Mammary epithelial cell (primary cell): ENCODE measurements at places on chromosomes 13 and 19. TPM values are rescaled to one million over a fixed set of nuclear protein-coding genes. Genes with fewer than 3 reads are reported as not detected.

The BABAM1 gene
- 94.5 TPM for polyA plus RNA-seq

The KLK2 gene
- polyA plus RNA-seq = not detected

The FUT2 gene
- polyA plus RNA-seq = 0.06 TPM

The ZNF700 gene
- polyA plus RNA-seq = 3.1 TPM

The KLK7 gene
- 196 TPM for polyA plus RNA-seq

- no peak for DNase-seq
These were observed 154.3 kb downstream of the LMO7 start for GRCh38 chr13:75790198-75790970.

DNA sequence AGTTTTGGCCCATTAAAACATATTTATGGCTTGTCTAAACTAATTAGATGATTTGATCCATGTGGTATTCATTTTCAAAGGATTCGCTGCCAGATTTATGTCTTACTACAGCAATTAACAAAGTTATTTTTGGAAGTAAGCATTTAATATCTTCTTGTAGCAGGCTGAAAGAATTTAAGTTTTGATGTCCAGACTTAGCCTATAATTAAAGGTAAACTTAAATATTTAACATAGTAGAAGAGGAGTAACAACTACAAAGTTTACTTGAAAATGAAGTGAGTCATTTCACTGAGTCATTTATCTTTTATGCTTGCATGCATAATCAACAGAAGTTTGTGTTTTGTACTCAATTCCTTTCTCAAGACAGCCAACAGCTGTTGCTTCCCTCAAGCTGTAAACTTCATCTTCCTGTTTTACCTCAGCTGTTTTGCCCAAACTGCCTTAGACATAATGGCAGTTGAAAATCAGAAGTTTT is 58.1 kb downstream of the EDNRB start:
- DNase-seq = no peak

- no peak for DNase-seq
These were observed 1160.6 kb downstream of the PCDH9 start for GRCh38 chr13:66069570-66069969.

DNA sequence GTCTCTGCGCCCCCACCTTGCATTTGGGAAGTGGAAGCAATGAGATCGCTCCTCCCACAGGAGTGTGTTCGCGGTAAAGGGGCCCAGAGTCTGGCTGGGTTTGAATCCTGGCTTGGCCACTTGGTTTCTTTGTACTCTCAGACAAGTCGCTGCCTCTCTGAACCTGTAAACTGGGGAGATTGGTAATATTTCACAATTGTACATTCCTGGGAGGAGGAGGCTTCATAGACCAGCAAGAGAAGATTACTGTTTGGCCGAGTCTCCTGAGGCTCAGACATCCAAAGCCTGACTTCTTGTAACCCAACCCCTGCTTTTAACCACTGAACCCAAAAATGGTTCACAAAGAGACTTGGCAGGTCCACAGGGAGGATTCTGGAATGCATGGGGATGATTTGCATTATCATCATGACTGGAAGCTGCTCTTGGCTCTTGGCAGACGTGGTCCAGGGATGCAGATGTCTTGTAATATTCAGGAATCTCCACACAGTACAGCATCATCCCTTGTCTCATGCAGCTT is 13.6 kb upstream of the STRN4 start:
- peak; percentile 59 for DNase-seq

GRCh38 chr13:111117961-111118360 is 2.9 kb downstream of the ARHGEF7 start:
- no peak for DNase-seq

- DNase-seq = peak; percentile 63
These were observed 5.5 kb upstream of the EMP3 start for GRCh38 chr19:48319647-48320541.

GRCh38 chr13:103859952-103860351 is 793.7 kb upstream of the SLC10A2 start:
- no peak for DNase-seq

DNA sequence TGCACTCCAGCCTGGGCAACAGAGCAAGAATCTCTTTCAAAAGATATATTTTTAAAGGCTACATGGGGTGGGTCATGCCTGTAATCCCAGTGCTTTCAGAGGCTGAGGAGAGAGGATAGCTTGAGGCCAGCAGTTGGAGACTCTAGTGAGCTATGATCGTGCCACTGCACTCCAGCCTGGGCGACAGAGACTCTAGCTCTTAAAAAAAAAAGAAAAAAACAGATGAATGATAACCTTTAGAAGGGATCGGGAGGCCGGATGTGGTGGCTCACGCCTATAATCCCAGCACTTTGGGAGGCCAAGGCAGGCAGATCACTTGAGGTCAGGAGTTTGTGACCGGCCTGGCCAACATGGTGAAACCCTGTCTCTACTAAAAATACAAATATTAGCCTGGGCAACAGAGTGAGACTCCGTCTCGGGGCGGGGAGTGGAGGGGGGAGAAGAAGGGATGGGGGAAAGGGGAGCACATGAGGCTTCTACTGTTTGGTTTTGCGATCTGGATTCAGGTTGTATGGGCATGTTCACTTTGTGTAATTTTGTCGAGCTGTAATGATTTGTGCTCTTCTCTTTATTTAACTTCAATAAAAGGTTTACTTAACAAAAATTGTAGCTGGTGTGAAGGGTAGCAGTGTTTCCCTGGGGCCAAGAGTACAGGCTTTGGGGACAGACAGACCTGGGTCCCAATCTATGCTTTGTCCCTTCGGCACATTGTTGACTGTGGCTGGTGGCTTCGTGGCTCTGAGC is 1.1 kb upstream of the PSMC4 start:
- no peak for DNase-seq

DNA sequence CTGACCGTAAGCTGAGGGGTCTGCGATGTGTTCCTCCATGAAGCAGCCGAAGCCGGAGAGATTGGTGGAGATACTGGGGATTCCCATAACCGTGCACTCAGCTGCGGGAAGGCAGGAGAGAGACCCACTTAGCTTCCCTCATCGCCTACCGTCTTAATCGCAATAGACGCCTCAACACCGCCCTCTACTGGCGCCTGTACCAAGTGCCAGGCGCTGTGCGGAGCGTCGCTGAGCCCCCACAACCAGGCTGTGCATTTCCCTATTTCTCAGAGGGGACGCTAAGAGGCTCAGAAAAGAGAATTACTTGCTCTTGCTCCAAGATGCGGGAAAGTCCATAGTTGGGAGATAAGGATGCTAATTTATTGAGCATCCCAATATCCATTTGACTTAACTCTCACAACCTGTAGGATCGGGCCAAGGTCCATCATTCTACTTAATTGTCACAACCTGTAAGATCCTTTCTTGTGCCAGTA is 5.8 kb downstream of the FTL start:
- DNase-seq = no peak

GRCh38 chr13:41917641-41918040 is 43.3 kb downstream of the VWA8 start:
- DNase-seq = peak; percentile 65

DNA sequence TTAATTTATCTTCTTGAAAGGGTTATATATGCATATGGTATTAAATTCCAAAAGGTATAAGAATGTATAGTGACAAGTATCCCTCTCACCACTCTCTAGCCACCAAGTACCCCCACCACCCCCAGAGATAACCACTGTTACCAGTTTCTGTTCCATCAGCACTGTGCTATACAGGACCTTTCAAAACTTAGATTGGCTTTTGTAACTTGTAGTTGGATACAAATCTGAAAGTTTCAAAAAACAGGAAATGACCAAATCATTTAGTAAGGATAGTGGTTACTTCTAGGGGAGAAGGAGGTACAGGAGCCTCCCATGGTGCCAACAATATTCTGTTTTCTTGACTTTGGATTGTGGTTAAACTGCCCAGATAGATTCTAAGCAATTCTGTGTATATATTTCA is 56.7 kb downstream of the AKAP11 start:
- DNase-seq = no peak

GRCh38 chr13:111216166-111216960 is 101.3 kb downstream of the ARHGEF7 start:
- DNase-seq = no peak

DNA sequence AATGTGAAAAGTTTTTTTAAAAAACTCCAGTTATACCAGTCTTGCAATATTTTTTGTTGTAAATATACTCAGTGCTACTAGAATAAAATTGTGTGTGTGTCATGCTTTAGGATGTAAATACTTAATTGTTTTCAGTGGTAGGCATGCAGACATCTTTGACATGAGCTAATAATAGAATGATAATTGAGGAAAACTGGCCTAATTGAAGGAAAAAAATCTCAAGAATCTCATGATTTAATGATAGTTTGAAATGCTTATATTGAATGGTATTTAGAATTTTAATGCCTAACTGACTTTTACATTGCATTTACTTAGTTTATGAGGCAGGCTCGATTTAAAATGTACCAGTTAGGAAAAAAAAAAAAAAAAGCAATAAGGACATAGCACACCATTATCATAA is 3.2 kb upstream of the MAB21L1 start:
- DNase-seq = no peak

GRCh38 chr13:53075356-53076041 is 46.9 kb downstream of the OLFM4 start:
- DNase-seq = no peak

GRCh38 chr13:109021558-109021957 is 392.1 kb downstream of the MYO16 start:
- DNase-seq = no peak
